ENCODE measurements at places on chromosomes 16 and 17.

GRCh38 chr17:9533441-9533840 is 42.2 kb downstream of the STX8 start:
- no peak for DNase-seq

DNA sequence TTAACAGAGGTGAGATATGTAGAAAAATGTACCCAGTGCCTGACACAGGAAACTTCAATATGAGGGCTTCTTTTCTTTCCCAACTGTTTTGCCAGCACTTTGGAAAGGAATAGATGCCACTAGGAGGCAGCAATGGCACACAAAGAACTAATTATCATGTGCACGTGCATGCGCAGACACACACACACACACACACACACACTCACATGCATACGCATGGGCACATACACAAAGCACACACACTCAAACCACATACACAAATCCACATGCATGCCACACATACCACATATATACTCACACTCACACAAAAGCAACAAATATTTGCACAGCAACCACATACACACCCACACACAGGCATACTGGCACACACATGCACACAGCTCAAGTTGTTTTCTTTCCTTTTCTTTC is 8.8 kb upstream of the CEP112 start:
- peak; percentile 15 for DNase-seq

DNA sequence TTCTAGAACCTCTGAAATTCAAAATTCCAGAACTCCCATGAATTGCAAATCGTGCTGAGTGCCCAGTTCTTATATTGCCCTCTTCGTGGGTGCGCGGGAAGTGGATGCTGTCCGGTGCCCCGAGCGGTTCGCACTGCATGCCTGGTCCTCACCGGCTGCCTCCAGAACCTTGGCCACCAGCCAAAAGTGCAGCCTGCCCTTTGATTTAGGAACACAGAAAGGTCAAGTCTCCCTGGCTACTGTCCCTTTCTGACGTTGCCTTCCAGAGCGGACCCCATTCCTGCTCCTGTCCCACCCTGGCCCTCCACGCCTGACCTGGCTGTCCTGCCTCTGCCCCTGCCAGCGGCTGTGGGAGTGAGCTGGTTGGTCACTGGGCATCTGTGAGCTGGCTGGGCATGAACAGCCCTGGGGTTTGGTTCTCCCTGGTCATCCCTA is 9.7 kb downstream of the NEUROD2 start:
- DNase-seq, result no peak

DNA sequence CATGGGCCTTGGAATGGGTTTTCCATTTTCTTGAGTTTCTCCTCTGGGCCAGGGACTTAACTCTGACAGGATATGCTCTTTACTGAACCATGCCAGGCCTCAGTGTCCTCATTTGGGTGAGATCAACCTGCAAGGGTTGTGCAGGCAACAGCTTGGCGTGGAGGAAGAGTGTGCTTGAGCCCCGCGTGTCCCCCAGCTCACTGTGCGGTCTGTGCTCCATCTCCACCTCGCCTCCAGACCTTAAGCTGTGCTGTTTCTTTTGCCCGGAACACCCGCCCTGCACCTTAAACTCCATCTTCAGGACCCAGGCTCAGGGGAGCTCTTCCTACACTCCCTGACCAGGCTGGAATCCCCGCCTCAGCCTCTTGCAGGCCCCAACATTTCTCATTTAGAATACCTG is 9.7 kb downstream of the RUSF1 start:
- DNase-seq, result no peak

GRCh38 chr17:40323391-40324381 is 14.7 kb downstream of the RARA start:
- no peak for DNase-seq

DNA sequence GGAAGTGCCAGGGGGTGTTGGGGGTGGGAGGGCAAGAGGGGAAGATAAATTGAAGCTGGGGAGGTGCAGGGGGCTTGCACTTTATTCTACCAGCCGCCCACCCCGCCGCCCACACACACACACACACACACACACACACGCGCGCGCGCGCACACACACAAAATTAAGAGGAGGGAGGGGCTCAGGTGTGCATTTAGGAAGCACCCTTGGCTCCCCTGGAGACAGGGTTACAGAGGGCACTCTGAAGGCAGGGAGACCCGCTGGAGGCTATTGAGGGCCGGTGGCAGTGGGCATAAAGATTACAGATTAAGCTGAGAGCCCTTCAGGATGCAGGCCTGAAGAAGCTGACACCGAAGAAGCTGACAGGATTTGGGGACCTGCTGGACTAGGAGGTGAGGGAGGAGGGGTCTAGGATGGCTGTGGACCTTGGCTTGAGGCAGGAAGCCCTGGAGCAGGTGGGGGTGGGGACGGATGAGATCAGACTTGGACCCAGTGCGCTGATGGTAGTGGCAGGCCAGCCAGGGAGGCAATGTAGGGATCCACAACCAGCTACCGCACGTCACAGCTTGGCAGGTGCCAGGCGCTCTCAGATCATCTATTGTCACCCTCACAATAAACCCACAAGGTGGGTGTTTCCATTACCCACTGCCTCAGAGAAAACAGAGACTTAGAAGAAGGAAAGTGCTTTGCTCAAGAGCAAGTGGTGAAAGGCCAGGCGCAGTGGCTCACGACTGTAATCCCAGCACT is 772 bp upstream of the SAMD14 start:
- DNase-seq, result no peak

GRCh38 chr17:4997302-4998026 is at the start of the genes INCA1 and KIF1C:
INCA1 (minus strand) TSS chr17:4997522; CDS start chr17:4994437, 3,085 bp downstream.
KIF1C (plus strand) TSS chr17:4997950; CDS start chr17:5000247, 2,297 bp downstream.
- DNase-seq, result peak; percentile 93

DNA sequence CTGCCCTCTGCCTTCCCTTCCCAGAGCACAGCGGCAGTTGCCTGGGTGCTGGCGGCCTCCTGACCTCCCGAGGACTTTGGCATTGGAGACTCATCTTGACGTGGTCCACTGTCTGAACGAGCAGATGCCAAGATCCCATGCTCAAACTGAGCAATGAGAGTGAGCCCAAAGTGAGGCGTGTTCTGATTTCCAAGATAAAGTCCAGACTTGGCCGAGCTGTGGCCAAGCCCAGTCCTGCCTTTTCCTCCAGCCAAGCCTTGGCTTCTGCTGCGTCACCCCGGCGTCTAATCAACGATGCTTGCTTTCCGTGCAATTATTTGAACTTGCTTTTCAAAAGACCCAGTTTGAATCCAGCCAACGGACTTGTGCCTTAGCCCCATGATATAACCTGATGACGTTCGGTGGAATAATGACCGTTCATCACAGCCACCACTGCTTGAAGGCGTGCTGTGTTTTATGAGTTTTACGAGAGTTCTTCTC is 179.2 kb downstream of the IRF8 start:
- no peak for DNase-seq

DNA sequence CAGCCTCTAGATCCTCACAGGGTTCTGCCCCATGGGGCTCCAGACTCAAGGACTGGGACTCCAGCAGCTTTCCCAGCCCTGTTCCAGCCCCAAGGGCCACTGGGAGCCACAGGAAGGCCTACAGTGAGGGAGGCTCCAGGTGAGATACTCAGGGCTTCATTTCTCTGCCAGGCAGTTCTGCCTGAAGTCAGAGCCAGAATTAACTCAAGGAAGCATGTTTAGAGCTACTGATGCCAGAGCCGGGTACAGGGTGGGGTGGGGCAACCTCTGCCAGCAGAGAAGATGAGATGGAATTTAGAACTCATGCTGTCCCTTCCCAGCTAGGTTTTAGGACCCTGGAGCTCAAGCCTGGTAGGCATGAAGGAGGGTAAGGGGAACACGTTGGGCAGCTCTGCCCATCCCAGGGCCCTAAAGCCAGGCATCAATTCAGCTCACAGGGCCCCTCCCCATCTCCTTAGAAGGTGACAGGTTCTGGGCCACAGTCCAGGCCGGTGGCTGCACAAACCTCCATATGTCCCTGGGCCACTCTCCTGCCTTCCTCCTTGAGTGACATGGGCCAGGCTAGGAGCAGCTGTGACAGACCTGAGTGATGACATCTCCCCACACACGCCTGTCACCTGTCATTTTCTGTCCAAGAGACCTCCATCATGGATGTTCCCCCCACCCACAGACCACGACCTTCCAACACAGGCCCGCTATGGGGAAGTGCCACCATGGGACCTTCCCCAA is 24.5 kb upstream of the SPPL2C start:
- DNase-seq, result no peak

- DNase-seq, result no peak
These were observed 19.7 kb downstream of the C16orf74 start for GRCh38 chr16:85731179-85731578.
